GM12878 (cell line): ENCODE measurements at places on chromosomes 3 and 15. TPM values are rescaled to one million over a fixed set of nuclear protein-coding genes. Genes with fewer than 3 reads are reported as not detected.

The COL6A5 gene
- not detected in 2 replicates for total RNA-seq

The FBXL22 gene
- total RNA-seq = 0.45 and 0.82 TPM in 2 replicates

The NR2E3 gene
- not detected in 2 replicates for total RNA-seq

The IL1RAP gene
- total RNA-seq = 0.21 and 0.44 TPM in 2 replicates

The HRH1 gene
- not detected in 2 replicates for total RNA-seq

The ZNF710 gene
- total RNA-seq = 31.5 and 43.5 TPM in 2 replicates

The SERPINI1 gene
- total RNA-seq = 1.2 and 1.7 TPM in 2 replicates

The CHL1 gene
- total RNA-seq = 1.9 and 2.2 TPM in 2 replicates

The DAZL gene
- 0.05 TPM in 1 of 2 replicates, not detected in the other for total RNA-seq

The CCDC39 gene
- total RNA-seq = 0.43 and 0.44 TPM in 2 replicates

The CCNB2 gene
- 74.1 and 76.6 TPM in 2 replicates for total RNA-seq

The UROC1 gene
- not detected in 2 replicates for total RNA-seq

The MOBP gene
- 0.08 TPM in 1 of 2 replicates, not detected in the other for total RNA-seq

DNA sequence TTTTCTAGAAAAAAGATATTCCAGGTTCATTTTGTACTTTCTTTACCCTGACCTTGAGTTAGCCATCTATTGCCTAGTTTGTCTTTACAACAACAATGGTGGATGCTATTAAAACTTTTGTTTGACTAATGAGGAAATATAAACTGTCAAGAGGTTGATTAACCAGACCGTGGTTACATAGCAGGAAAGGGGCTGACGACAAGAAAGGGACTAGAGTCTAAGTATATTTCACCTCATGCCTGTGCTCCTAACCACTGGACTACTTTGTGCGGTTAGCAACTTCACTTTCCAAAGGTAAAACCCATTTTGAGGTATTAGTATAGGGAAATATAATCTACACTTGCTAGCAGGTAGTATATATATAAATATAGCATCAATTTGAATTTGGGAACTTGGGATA, 327.1 kb downstream of the SATB1 start:
- no peak overlapping the region for H3K4me3 ChIP-seq
- no peaks in the 10 kb centered on the region for H3K4me1 ChIP-seq
- H3K27ac ChIP-seq = no peak overlapping the region
- H3K27me3 ChIP-seq = no peaks in the 10 kb centered on the region; the same call in 1 of the 2 replicates
- DNase-seq = no peak
- no peaks in the 10 kb centered on the region for H3K36me3 ChIP-seq

DNA sequence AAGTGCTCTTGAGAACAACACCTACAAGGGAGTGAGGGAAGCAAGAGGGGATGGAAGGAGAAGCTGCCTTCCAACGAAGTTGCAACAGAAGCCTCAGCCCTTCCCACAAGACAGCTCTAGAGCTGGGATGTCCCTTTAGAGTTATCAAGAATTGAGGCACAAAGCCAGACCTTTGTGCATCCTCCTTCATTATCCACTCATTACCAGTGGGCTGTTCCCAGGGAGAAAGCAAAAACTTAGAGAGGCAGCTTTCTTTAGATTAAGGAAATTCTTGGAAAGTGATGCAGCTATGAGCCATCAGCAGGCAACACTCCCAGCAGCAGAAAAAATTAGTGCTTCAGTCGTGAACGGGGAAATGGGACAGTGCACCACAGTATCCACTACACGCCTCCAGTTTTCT, 10.6 kb upstream of the CD96 start:
- H3K27me3 ChIP-seq = no peaks in the 10 kb centered on the region
- DNase-seq = no peak
- no peaks in the 10 kb centered on the region for H3K4me1 ChIP-seq
- H3K27ac ChIP-seq = no peak overlapping the region
- no peak overlapping the region for H3K4me3 ChIP-seq

DNA sequence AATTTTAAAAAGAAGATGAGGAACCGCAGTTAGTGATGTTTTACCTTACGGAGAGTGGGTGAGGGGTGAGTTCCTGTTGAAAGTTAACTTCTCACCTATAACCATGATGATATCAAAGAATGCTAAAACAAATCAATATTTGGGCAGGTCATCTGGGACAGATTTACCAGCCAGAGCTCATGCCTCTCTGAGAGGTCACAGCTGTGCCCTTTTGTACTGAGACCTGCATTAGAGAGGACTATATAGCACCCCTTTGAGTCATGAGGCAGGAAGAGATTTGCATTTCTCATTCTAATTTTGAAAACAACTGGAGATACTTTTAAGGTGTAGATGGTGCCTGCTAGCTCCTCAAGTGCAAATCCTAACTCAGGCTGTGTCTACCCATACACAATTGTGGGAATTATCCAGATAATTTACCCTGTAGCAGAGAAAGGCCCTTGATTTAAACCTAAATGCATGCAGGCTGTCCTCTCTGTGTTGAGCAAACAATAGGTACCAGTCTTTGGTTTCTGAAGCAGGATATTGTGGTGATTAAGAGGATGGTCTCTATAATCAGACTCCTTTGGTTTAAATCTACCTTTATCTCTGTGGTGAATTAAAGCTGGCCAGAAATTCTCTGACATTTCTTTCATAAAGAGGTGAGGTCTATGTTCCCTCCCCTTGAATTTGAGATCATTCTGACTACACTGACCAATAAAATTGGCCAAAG, 5.8 kb upstream of the TM4SF4 start:
- DNase-seq = peak; percentile 51
- H3K4me3 ChIP-seq = no peak overlapping the region; the same call in 1 of the 2 replicates
- H3K27ac ChIP-seq = no peak overlapping the region
- H3K36me3 ChIP-seq = no peaks in the 10 kb centered on the region

GRCh38 chr15:48965972-48966371, 2.3 kb upstream of the SHC4 start:
- H3K4me1 ChIP-seq = no peaks in the 10 kb centered on the region; the same call in 1 of the 2 replicates
- no peaks in the 10 kb centered on the region for H3K27me3 ChIP-seq
- DNase-seq = peak; percentile 33
- H3K36me3 ChIP-seq = no peaks in the 10 kb centered on the region

DNA sequence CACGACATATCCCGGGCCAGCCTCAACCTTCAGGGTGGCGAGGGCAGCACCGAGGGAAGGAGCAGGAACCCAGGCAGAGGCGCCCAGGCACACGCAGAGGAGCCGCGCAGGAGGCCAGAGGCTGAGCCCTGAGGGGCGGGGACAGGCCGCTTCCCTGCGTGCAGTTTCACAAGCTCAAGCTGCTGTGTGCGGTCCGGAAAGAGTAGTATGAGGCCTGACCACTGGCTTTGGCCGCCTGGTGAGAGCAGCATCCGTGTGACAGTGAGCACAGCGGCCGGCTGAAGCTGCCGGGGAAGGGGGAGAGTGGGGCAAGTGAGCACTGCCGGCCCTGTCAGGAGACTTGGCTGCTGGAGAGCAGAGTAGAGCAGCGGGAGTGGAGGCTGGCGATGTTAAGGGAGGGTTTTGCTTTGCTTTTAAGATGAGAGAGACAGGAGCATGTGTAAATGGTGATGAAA, 8.7 kb downstream of the ZDHHC19 start:
- no peaks in the 10 kb centered on the region for H3K27me3 ChIP-seq
- H3K4me1 ChIP-seq = peaks cover 10% of the 10 kb centered on the region
- DNase-seq = no peak
- H3K4me3 ChIP-seq = no peak overlapping the region
- H3K36me3 ChIP-seq = no peaks in the 10 kb centered on the region
- 0 out of 2 replicates have a peak overlapping the region, but pooled peaks have one; percentile 22 for H3K27ac ChIP-seq

DNA sequence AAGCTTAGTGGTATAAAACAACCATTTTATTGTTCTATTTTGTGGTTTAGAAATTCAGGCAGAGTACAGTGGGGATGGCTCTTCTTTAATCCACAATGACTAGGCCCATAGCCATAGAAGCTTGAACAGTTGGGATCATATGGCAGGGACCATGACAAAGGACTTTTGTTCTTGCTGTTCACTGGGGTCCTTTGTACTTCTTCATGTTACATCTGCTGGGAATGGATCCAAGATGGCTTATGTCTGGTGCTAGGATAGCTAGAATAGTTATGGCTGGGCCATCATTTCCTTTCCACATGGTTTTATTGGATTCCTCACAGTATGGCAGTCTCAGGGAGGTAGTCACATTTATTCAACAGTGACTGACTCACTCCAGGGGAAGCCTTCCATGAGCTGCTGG, 427.9 kb upstream of the AGTR1 start:
- DNase-seq = no peak
- no peaks in the 10 kb centered on the region for H3K27me3 ChIP-seq
- H3K4me3 ChIP-seq = no peak overlapping the region
- H3K4me1 ChIP-seq = no peaks in the 10 kb centered on the region
- no peak overlapping the region for H3K27ac ChIP-seq
- no peaks in the 10 kb centered on the region for H3K36me3 ChIP-seq

DNA sequence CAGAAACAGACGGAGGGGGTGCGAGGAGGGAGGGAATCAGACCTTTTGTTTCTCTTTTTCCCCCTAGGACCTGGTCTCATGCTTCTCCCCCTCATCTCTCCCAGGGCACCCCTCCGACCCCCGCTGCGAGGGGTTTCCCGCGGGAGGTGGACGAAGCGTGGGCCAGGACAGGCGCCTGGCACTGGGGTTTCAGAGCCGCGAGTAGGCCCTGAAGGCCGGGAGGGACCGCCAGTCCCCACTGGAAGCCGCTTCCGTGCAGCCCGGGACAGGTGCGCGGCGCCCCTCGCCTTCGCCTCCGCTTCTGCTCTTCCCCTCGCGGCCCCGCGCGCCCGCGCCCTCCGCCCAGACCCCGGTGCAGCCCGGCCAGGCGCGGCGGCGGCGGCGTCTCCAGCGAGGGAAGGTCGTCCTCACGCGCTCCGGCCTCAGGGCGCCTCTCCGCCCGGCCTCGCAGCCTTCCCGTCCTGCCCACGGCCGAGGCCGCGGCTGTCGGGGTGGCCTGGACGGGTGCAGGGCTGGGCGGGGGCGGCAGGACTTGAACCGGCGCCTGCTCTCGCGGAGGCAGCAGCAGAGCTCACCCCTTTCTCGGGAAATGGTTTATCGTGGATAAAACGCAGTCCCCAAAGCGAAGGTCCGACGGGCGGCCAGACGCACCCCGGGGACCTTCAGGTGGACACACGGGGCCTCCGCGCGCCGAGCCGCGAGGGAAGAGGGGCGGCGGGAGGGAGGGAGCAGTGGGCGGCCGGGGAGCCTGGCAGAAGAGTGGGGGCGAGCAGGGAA, 31.5 kb upstream of the ADAMTS17 start:
- no peak overlapping the region for H3K4me3 ChIP-seq
- DNase-seq = no peak
- no peaks in the 10 kb centered on the region for H3K27me3 ChIP-seq
- no peaks in the 10 kb centered on the region for H3K36me3 ChIP-seq
- H3K4me1 ChIP-seq = no peaks in the 10 kb centered on the region

GRCh38 chr15:96186105-96186504, 144.4 kb upstream of the NR2F2 start:
- no peaks in the 10 kb centered on the region for H3K36me3 ChIP-seq
- H3K4me3 ChIP-seq = no peak overlapping the region
- H3K4me1 ChIP-seq = no peaks in the 10 kb centered on the region
- no peaks in the 10 kb centered on the region for H3K27me3 ChIP-seq
- DNase-seq = no peak
- no peak overlapping the region for H3K27ac ChIP-seq

DNA sequence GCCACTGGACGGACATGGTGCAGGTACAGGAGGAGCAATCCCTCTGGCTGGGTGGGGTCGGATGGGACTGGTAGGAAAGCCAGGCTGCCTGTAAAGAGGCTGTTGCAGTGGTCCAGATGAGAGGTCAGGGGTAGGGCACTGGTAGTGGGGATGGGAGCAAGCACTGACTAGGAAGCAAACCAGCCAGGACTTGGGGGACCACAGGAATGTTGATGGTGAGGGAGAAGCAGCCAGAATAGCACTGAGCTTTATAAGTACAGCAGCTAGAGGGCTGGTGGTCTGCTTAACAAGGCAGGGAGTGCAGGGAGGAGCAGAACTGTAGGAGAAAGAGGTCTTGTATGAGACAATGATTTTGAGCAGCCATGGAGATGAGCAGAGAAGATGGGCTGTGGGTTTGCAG, 38.7 kb upstream of the PTPN23 start:
- H3K27me3 ChIP-seq = no peaks in the 10 kb centered on the region
- H3K36me3 ChIP-seq = peaks cover 24% of the 10 kb centered on the region
- peaks cover 17% of the 10 kb centered on the region for H3K4me1 ChIP-seq

DNA sequence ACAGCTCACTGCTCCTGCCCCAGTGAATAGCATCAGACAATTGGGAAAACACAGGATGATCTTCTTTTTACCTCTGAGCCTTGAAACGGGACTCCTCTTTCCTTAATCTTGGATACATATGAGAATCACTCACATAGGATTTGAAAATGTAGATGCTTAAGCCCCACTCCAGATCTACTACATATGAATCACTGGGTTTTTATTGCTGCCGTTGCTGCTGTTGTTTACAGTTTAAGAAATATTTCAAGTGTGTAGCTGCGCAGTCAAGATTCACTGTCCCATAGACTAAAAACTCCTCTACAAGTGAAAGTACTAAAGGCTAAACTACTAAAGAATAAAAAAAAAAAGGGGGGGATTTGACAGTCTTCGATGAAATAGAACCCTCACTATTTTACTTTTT, 765.9 kb downstream of the NTRK3 start:
- H3K36me3 ChIP-seq = no peaks in the 10 kb centered on the region
- DNase-seq = no peak

GRCh38 chr3:157182879-157183278, 22.9 kb upstream of the CCNL1 start:
- no peaks in the 10 kb centered on the region for H3K36me3 ChIP-seq
- no peak for DNase-seq
- H3K27ac ChIP-seq = no peak overlapping the region
- no peaks in the 10 kb centered on the region for H3K27me3 ChIP-seq
- H3K4me1 ChIP-seq = no peaks in the 10 kb centered on the region

GRCh38 chr3:61563313-61564271, 2.2 kb downstream of the PTPRG start:
- H3K4me1 ChIP-seq = no peaks in the 10 kb centered on the region
- H3K27ac ChIP-seq = no peak overlapping the region
- H3K4me3 ChIP-seq = no peak overlapping the region
- no peak for DNase-seq
- H3K27me3 ChIP-seq = peaks cover 5% of the 10 kb centered on the region

- DNase-seq = no peak
- H3K4me3 ChIP-seq = no peak overlapping the region
These were observed 32.2 kb upstream of the GUCA1C start for GRCh38 chr3:108985844-108986243.

DNA sequence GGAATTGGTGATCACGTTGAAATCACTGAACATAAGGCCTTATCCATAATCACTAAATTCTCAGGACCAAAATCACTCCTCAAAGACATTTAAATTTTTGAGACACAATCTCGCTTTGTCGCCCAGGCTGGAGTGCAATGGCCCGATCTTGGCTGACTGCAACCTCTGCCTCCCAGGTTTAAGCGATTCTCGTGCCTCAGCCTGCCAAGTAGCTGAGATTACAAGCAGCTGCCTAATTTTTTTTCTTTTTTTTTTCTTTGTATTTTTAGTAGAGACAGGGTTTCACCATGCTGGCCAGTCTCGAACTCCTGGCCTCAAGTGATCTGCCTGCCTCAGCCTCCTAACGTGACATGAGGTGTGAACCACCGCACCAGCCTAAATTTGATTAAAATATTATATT, 61.7 kb downstream of the PLOD2 start:
- no peak overlapping the region for H3K27ac ChIP-seq
- H3K36me3 ChIP-seq = no peaks in the 10 kb centered on the region
- DNase-seq = no peak
- H3K4me1 ChIP-seq = no peaks in the 10 kb centered on the region

GRCh38 chr3:29410660-29411405, 130.0 kb downstream of the RBMS3 start:
- peaks cover 6% of the 10 kb centered on the region for H3K4me1 ChIP-seq
- no peak for DNase-seq
- H3K27ac ChIP-seq = no peak overlapping the region
- H3K4me3 ChIP-seq = no peak overlapping the region

- H3K4me3 ChIP-seq = no peak overlapping the region
- no peaks in the 10 kb centered on the region for H3K36me3 ChIP-seq
- H3K27me3 ChIP-seq = no peaks in the 10 kb centered on the region
- no peak overlapping the region for H3K27ac ChIP-seq
These were observed 5.5 kb upstream of the COLQ start for GRCh38 chr3:15527031-15527459.
